ENCODE measurements at places on chromosomes 6 and 20.

DNA sequence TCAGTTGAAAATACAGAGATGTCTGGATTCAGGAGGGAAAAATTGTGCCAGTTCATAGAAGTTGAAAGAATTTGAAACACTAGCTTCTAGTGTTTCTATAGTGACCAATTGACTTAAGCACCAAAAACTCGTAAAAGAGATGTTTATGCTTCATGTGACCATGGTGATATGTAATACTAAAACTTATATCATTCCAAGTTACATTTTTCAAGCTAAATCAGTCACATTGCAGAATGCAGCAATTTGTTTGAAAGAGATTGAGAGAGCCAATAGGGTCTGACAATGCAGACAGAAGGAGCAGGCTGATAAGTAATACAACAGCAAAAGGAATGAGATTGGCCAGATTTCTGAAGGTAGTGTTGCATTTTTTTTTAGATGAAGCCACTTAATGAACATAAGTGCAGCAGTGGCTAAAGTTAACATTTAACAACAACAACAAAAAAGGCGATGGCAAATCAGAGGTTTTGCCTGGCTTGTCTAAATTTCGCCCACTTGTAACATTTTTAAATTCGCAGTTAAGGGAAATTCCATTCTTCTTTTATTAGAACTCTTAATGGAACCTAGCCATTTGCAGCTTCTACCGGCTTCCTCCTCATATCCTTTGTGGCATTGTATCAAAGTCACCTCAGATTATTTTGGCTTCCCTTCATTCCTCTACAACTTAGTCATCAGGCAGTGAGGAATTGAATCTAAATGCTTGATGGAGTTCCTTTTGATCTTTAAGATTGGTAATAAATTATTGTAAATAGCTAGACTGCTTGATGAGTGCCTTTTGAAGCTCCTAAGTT, 484.0 kb upstream of the SOX4 start:
- no peak for DNase-seq

DNA sequence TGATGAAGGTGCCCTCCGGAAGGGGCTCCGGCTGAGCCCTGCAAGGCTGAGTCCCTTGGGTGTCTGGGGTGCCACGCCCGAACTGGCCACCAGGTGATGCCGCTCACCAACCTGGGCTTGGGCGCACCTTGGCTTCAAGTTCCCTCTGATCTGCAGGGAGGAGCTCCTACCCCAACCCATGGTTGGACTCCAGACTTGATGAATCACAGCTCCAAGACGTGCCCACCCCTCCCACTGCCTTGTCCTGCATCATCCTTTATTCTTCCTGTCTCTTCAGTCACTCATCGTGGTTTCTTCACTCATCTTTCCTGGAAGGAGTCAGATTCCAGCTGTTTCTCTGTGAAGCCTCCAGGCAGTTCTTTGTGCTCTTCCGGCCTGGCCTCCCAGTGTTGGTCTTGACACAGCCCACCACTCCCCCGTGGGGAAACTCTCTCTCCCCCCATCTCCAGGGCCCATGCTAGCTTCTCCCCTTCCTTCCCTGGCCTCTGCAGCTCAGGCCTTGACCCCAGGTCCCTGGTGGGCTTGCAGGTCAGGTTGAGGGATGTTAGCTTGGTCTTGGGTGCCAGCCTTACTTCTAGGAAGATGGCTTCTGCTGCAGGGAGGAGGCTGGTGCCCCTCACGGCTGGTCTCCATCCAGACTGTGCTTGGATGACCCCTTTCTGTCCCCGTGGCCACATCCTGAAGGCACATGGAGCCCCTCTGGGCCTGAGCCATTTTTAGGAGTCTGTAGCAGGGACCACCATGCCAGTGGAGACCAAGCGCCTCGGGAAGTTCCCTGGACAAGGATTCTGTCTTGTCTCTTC, 2.6 kb upstream of the ZBP1 start:
- peak; percentile 91 for DNase-seq

DNA sequence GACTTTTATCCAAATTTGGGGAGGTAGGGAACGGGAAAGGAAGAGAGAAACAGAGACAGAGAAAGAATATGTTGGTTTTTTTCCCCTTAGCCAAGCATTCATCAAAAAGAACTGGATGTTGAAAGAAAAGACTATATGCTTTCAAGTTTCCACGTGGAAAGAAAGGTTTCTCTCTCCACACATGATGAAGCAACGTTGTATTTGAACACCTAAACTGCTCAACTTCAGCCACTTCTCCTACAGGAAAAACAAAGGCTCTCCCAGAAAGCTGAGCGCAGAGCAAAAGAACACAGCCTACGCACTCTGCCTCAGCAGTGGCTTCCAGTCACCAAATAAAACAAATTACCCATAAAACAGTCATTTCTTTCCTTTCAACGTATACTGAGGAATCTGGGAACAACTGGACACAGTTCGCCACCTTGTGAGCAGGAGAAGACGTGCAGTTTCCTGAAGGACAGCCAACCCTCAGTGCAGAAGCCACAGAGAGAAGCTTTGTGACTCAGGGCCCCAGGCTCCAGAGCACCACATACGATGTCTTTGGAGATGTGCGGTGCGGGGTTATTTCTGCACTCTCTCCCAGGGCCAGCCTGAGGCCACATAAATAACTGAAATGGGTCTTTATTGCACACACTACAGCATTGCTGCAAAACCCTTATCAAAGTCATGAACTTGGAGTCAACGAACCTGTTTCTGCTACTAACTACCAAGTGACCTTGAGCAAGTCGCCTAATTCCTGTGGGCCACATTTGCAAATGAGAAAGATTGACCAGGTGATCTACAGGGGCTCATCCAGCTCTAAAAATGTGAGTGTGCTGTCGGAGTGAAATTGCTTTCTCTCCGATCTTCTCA, 10.1 kb downstream of the IL17F start:
- peak; percentile 84 for DNase-seq

DNA sequence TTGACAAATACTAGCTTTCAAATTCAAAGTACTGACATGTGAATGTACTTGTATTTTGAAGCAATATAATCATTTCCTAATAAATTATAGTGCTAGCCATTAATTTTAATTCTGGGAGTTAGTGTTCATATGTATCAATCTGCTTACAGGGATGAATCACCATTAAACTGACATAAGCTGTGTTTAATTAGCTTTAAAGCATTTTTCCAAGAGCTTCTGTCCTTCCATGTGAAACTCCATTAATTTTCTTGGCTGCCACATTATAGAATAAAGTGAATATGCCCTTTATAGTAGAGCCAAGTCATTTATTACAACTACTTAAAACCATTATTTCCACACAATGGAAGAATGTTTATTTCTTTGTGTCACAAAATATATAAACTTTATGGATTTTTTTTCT, 150.8 kb downstream of the COL21A1 start:
- no peak for DNase-seq

DNA sequence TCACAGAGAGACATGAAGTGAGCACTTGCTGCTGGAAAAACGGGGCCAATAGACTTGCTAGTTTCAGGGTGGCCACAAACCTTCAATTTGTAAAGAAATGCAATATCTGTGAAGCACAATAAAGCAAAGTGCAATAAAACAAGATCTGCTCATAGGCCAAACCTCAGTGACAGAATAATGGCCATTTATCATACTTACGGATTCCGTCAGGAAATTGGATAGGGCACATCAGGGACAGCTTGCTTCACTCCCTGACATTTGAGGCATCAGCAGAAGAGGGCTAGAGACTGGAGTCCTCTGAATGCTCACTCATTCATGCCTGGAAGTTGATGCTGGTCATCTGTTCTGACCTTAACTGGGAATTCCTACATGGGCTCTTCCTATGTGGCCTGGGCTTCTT, 165.5 kb upstream of the OPRM1 start:
- DNase-seq = no peak

GRCh38 chr6:25454136-25454535, 175.0 kb downstream of the CARMIL1 start:
- no peak for DNase-seq

DNA sequence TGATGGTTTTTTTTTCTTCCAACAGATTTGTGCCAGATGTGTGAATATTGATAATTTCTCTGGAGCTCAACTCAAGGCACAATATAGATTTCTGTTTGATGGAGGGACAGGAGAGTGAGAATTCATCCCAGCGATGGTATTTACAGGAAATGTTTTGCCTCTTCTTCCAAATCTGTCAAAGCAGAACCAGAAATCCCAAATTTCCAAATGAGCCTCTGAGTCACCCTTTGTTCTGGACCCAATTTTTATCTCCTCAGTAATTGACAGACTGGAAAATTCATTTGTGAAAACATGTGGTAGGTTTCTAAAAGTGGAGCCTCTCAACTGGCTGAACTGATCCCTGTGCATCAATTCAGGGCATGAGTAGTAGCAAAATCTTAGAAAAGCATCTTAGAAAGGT, 223.2 kb upstream of the TSHZ2 start:
- DNase-seq = no peak

DNA sequence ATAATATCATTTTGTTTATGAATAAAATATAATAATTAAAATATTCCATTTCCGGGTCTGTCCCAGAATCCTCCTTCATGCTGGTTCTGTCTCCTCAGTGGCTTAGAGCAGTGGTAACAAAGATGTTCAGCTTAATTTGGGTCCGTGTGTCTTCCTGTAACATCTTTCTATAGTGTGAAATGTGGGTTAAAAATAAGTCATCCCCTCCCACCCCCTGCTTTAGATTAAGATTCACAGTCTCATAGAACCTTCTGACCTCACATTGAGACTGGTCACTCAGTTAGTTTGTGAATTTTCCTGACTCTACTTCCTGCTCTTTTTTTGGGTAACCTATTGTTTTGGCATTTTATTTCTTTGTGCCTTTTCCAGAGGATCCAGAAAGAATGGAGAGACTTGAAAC, 55.2 kb downstream of the SLX4IP start:
- no peak for DNase-seq

- peak; percentile 58 for DNase-seq
Observed at GRCh38 chr6:78513856-78514255, 353.5 kb upstream of the IRAK1BP1 start.

DNA sequence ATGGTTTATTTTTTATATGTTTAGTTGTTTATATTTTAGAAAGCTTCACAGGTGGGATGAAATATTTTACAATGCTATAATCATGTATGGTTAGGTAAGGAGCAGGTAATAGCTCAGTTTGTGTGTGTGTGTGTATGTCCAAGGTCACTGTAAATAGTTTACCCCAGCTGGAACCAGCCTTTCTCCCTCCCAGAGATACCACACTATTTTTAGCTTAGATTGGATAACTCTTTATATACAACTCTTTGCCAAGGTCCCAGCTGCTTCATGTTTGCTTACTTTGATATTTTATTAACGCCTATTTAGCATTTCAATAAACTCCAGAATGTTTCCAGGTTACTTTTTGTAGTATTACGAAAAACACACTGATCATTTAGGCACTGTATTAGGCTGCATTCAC, 1.8 kb upstream of the PEX7 start:
- DNase-seq = no peak

GRCh38 chr6:87975561-87975960, 72.1 kb upstream of the SPACA1 start:
- DNase-seq = no peak

- DNase-seq = no peak
Observed at GRCh38 chr6:41545247-41545702, 906 bp upstream of the FOXP4 start.

DNA sequence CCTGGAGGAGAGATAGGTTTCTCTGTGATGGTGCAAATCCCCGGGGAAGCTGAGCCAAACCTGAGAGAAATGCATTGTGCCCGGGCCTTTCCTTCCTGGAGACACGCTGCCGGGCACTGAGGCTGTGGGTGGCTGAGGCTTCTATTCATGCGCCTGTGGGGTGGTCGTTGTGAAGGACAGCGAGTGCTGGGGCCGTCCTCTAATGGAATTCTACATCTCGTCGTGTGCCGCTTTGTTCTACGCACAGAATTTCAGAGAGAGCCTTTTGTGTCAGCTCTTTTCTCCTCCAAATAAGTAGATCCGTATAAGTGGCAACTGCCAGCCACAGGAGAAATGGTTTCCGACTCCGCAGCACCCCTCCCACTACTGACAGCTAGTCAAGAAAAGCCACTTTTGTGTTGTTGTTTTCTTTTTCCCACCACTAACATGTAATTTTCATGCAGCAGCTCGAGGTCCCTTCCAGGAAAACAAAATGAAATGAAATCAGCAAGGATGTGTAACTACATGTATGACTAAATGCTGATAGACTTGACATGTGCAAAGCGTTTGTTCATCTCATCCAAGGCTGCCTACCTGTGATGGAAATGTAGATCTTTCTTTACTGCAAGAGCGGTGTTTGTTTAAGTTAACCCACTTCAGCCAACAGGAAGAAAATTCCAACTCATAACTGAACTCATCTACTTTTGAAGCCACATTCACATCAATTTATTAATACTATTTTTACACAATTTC, 26.4 kb upstream of the PXDC1 start:
- DNase-seq = no peak

DNA sequence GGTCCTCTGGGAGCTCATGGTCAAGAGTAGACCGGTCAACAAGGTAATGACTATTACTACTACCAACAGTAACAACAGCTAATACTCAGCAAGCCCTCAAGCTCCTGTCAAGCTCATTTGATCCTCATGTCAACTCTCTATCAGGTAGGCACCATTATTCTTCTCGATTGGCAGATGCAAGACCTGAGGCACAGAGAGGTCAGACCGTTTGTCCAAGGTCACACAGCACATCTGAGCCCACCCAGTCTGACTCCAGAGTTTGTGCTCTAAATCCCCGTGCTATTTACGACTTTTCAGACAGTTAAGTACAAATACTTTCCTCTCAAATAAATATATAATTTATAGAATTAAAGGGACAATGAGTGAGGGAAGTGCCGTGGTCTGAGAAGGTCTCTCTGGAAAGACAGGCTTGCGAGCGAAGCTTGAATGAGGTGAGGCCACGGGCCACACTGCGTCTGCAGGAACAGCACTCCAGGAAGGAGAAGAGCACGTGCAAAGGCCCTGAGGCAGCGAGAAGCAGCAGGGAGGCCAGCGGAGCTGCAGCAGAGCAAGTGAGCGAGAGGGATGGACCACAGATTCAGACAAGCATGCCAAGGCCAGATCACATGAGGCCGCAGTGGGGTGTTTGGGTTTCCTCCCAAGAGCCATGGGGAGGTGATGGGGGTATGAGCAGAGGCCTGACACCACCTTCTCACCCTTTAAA, 117.3 kb downstream of the PREX1 start:
- DNase-seq = no peak

DNA sequence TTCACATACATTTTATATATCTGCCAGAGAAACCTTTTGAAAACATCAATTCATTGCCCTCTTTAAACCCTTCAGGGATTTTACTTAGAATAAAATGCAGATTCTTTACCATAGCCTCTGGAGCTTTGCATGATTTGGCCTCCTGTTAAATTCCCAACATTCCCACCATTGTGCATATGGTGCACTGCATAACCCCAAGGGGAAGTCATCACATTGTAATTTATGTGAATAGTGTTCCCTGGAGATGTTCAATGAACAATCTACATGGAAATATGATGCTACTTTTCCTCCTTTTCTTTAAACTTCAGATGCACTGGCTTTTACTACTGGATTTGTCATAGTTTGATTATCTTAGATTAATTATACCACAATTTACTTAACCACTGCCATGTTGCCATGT, 94.7 kb downstream of the PHF3 start:
- no peak for DNase-seq

- no peak for DNase-seq
Observed at GRCh38 chr20:51665543-51666118, 102.6 kb downstream of the ATP9A start.
